Activated naive CD8-positive, alpha-beta T cell treated with anti-CD3 and anti-CD28 coated beads for 36 hours (primary cell): ENCODE measurements at places on chromosomes 6 and 20. TPM values are rescaled to one million over a fixed set of nuclear protein-coding genes. Genes with fewer than 3 reads are reported as not detected.

- H3K4me3 ChIP-seq: no peak overlapping the region
- H3K27ac ChIP-seq: no peak overlapping the region
- H3K4me1 ChIP-seq: no peaks in the 10 kb centered on the region
- DNase-seq: no peak
These were observed 84.9 kb upstream of the EEF1E1 start for GRCh38 chr6:8187209-8187608.

- H3K4me3 ChIP-seq: no peak overlapping the region
- no peaks in the 10 kb centered on the region for H3K36me3 ChIP-seq
- peaks cover 13% of the 10 kb centered on the region for H3K27me3 ChIP-seq
- H3K27ac ChIP-seq: no peak overlapping the region
- no peak for DNase-seq
- no peaks in the 10 kb centered on the region for H3K4me1 ChIP-seq
These were observed 164.5 kb upstream of the MOCS1 start for GRCh38 chr6:40098774-40099173.

DNA sequence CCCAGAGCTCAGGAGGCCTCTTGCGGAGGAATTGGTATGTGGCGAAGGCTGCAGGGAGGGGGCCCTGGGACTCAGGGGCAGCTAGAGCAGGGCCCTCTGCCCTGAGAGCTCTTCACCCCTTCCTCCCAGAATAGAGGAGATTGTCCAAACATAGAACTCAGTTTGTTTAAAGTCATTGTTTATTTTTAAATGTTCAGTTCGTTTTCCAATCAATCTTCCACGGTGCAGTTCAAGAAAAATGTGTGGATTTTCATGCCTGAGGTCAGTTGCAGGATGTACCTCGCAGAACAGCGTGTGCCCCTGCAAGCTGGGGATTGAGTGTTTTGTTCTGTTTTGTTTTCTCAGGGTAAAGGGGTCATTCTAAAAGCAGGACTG, 37.2 kb downstream of the MGME1 start:
- no peak overlapping the region for H3K4me3 ChIP-seq
- no peaks in the 10 kb centered on the region for H3K27me3 ChIP-seq
- no peaks in the 10 kb centered on the region for H3K4me1 ChIP-seq
- DNase-seq: no peak
- H3K27ac ChIP-seq: no peak overlapping the region

- no peak for DNase-seq
- H3K4me3 ChIP-seq: peak overlapping the region; percentile 78
- peaks cover 38% of the 10 kb centered on the region for H3K4me1 ChIP-seq
These were observed 1.5 kb upstream of the TUBB2B start for GRCh38 chr6:3228771-3229565.

The DCDC2 gene
- not detected for total RNA-seq

The ASIP gene
- total RNA-seq: not detected
